ENCODE measurements at places on chromosomes 2 and 18.

DNA sequence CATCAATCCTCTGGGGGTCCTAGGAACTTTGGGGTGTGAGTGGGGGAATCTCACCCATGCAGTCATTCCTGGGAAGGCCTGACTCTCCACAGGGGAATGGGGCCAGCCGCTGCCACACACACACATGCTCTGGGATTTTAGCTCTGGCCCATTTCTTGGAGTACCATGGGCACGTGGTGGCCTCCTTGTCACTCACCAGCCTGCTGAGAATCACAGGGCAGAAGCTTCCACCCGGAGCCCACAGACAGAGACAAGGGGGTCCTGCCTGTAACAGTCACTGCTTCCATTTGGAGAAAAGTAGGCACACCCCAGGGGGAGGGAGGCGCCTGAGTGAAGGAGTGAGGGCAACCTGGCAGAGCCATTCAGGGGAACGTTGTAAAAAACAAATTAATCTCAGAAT is 48.8 kb downstream of the TWIST2 start:
- no peak for ATAC-seq

DNA sequence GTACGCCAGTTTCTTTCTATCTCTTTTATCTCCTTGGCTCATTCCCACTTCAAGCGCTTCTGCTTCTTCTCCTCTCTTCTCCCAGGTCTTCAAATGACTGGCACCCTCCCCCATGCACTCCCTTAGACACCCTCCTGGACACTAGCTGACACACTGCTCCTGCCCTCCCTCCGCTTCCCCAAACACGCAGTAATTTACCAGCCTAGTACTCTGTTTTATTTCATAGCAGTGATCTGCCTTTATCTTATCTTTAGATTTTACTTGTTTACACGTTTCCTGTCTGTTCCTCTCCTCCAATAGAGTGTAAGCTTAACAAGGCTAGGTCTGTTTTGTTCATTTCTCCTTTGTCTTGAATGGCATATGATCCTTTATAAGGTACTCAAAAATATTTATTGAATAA is 93.9 kb downstream of the SCN3A start:
- no peak for ATAC-seq

GRCh38 chr2:159461076-159461475 is 155.3 kb downstream of the BAZ2B start:
- ATAC-seq, result no peak

- peak; percentile 90 for ATAC-seq
Measured at GRCh38 chr2:110853516-110853915, 121.1 kb downstream of the ACOXL start.

GRCh38 chr2:88868861-88869260 is 177.4 kb downstream of the RPIA start:
- no peak for ATAC-seq

DNA sequence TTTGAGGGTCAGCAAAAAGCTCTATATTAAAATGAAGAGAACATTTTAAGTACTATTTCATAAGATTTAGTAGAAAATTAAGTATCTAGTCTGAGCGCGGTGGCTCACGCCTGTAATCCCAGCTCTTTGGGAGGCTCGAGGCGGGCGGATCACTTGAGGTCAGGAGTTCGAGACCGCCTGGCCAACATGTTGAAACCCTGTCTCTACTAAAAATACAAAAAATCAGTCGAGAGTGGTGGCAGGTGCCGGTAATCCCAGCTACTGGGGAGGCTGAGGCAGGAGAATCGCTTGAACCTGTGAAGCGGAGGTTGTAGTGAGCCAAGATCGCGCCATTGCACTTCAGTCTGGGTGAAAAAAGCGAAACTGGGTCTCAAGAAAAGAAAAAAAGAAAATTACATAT is 1.6 kb downstream of the USP14 start:
- ATAC-seq, result no peak

- ATAC-seq, result no peak
Measured at GRCh38 chr2:205996161-205996560, 89.8 kb downstream of the INO80D start.

- ATAC-seq, result peak; percentile 71
Measured at GRCh38 chr18:22932885-22933205, 283 bp upstream of the RBBP8 start.
